ENCODE measurements at places on chromosomes 7 and 10.

- DNase-seq = no peak
These were observed 242.6 kb upstream of the PITRM1 start for GRCh38 chr10:3415038-3415736.

DNA sequence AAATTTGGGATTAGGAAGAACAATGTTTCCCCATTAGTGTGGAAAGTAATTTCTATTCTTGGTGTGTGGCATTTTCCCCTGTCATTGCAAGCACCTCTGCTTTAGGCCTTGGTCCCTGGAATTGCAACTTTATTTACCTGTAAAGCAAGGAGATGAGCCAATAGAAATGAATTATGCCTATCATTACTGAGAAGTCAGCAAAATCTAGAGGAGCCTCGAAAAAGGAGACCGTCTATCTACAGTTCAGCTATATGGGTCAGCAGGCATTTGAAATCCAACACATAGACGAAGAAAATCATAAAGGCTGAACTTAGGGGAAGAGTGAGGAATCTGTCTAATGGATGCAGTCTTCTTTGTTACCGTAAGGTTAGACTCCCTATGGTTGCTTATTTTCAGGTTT is 161.1 kb downstream of the CCDC71L start:
- DNase-seq = no peak

GRCh38 chr7:33901199-33901598 is 4.1 kb upstream of the BMPER start:
- peak; percentile 71 for DNase-seq

- DNase-seq = peak; percentile 42
These were observed 209.1 kb downstream of the CREB5 start for GRCh38 chr7:28621369-28621841.

- DNase-seq = no peak
These were observed 56.5 kb downstream of the CTTNBP2 start for GRCh38 chr7:117816727-117817126.

DNA sequence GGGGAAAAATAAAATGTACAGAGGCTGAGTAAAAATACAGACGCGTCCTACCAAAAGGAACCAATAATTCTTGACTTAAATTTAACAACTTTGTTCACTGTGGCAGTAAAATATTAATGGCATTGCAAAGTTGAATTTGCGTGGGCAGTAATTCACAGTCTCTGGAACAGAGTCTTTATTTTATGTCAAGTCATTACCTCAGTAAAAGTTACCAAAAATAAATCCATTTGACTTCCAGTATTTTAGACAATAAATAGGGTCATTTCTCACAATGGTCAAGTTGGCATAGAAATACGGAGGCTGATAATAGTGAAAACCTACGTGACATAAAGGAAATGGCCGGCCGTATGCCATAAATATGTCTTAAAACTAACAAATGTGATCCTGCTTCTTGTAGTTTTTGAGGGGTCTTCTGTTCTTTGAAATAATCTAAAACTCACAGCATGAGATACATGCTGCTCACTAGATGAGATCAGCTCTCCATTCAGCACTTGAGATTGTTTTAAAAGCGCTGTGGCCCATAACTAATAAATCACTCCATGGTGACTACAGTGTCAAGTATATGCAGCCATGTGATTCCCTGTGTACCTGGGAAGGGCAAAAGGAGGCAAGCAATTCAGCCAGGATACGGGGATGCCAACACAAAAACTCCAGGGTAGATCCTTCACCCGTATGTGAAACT is 75.3 kb downstream of the DOCK4 start:
- no peak for DNase-seq

DNA sequence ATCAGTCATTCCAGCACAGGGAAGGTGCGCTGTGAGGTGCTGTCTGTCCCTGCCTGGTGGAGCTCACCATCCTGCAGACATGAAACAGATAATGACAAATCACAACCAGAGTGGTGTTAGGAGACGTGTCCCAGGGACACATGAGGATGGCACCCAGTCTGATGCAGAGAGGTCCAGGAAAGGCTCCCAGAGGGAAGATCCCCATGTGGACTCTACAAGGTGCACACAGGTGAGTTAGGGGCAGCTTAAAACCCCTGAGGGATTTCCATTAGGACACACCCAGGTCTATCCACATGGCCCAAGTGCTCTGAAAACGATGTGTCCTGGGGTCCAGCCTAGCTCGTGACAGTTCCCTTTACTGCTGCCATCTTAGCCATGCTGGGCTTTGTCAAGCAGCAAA is 91.4 kb downstream of the ADARB2 start:
- DNase-seq = no peak

- peak; percentile 58 for DNase-seq
These were observed 120.0 kb downstream of the SRPK2 start for GRCh38 chr7:105268511-105269392.

DNA sequence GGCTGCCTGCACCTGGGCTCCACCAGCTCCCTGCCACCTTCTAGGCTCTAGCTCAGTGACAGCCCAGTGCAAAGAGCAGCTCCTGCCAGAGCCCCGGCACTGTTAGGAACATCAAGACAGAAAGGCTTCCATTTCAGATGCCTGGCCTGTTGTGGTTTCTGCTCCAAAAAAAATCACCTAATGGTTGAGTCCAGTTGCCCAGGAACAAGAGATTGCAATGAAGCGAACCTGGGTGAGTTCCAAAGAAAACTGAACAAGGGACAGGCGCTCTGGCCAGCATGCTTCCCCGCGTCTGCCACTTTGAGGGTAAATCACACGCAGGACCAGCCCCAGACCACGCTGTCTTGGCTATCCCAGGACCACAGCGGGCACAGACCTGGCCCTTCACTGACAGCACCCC is 47.0 kb upstream of the RASGEF1A start:
- no peak for DNase-seq

GRCh38 chr10:58796242-58796641 is 283.6 kb downstream of the BICC1 start:
- no peak for DNase-seq

DNA sequence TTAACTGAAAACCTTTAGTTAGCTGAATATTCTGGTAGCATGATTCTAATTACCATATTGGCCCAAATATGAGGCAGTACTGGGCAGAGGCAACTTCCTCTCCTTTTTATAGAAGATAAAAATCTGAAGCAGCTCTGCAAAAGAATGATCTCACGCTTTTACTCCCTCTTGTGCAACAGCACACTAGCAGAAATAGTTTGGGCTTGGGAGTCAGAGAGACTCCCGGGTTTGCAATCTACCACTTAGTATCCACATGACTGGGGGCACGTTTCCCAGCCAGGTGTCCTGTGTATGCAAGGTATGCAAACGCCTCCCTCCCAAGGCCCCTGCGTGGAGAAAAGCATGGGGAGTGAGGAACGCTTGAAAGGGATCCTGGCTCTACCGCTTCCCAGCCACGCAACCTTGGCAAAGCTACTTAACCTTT is 47.2 kb upstream of the RHEB start:
- peak; percentile 62 for DNase-seq

- peak; percentile 16 for DNase-seq
These were observed 556.9 kb downstream of the DNAJB9 start for GRCh38 chr7:109126404-109127050.

GRCh38 chr10:29012926-29013554 is 275.8 kb upstream of the LYZL1 start:
- DNase-seq = no peak

DNA sequence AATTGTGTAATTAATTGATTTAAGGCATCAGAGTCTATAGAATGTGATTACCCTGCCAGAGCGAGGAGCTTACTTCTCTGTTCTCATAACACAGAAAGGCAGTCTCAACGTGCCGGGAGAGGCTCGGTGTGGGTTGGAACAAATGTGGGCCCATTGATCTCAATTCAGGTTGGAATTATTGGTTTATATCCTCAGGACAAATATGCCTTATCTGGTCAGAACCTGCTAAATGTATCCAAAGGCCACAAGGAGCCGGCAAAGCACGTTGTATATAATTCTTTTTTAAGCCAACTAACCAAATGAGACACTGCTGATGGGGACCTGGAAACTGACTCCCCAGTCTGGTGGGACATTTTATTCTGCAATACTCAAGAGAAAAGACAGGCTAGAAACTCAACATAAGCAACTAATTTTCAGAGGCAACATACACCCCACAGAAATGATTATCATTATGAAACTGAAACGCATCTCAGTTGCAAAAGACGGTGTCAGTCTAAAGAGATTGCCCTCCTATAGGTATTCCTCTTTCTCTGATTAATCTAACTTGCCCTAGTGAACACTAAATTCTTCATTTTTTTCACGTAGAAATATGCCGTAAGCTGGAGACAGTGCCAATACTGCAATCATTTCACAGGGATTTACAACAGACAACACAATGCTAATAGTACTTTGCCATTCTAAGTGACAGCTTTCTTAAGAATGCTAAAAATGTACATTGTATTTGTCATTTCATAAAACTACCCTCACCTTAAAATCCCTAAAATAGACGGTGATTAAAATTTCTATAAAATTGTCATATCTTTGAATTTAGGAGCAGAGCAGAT is 9.4 kb downstream of the EBF3 start:
- DNase-seq = no peak

DNA sequence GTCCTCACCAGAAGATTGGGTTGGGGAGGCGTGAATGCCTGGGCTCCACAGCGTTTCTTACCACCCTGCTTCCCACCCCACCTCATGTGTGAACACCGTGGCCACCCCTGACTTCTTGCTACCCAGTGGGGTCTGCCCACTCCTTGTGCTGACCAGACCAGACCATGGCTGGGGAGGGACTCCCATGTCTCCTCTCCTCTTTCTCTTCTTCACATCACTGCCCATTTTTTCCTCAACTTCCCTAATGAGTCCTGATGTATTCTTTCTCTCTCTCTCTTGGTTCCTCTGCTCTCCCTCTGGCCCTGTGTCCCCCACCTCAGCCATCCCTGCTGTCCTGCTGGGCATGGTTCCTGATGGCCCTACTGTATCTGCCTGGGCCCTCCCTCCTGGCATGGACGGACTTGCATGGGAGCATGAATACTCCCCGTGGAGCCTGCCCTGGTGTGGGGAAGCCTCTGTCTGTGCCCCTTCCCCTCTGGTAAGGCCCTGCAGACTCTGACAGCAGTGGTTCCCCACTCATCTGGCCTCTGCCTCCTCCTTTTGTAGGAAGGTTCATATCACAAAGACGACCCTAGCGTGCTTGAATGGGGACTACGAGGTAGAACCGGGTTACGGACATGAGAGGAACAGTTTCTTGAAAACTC is 85.5 kb downstream of the ADCY1 start:
- no peak for DNase-seq

All from fibroblast of skin of scalp (primary cell).